ENCODE measurements at places on chromosomes 16 and 17.

DNA sequence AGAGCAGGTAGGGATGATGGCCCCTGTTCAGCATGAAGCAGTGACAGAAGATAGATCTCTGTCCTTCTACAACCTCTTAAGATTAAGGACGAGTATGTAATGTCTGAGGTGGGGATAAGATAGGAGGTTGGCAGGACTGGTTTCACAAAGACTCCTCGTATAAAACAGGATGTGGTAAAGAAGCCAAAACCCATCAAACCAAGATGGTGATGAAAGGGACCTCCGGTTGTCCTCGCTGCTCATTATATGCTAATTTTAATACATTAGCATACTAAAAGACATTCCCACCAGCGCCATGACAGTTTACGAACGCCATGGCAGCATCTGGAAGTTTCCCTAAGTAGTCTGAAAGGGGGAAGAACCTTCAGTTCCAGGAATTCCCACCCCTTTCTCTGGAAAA lies 27.3 kb downstream of the MIS12 start:
- DNase-seq: no peak

DNA sequence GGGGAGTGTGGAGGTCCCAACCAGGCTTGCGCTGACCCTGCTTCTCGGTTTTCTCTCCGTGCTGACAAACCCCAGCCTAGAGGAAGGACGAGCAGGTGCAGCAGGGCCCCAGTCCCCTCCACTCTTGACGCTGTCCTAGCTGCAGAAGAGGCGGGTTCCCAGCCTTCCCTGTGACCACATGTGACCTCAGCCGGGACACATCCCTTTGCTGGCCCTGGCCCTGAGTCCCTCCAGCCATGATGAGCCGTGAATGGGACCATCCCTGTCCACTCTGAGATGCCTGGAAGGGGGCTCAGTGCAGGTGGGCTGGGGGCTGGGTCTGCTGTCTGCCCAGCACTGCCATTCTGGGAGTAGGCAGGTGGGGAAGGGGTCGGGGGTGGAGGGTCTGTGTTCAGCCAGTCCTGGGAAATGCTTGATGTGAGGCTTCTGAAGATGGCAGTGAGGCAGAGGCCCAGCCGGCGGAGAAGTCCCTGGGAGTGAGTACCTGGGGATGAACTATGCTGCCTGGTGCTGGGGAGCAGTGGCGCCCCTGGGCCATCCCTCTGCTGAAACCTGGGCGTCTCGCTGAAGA lies 1.9 kb upstream of the TUBB3 start:
- DNase-seq: no peak

GRCh38 chr16:57406881-57407280 lies 2.3 kb downstream of the CCL17 start:
- no peak for DNase-seq

GRCh38 chr16:48547530-48547929 lies 62.5 kb downstream of the N4BP1 start:
- no peak for DNase-seq

All from NCI-H1048 (cell line).